ENCODE measurements at places on chromosomes 3 and 15.

- no peak for DNase-seq
Measured at GRCh38 chr3:62940771-62941563, 65.8 kb upstream of the CADPS start.

DNA sequence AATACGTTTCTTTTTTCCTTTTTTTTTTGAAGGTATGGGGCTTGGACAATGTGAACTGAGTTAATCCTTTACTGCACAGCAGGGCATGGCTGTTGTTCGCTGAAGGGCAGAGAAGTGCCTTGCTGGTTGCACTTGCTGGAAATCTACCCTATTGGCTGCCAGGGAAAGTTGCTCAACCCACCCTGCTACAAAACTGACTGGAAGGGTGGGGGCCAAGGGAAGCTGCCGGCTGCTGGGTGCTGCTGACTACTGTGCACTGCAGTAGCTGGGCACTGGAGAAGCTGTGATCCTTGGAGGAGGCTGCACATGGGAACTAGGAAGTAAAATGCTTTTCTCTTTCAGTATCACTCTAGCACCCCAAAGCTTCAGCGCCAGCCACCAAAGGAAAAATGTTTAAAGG, 70.5 kb downstream of the ETV5 start:
- no peak for DNase-seq

DNA sequence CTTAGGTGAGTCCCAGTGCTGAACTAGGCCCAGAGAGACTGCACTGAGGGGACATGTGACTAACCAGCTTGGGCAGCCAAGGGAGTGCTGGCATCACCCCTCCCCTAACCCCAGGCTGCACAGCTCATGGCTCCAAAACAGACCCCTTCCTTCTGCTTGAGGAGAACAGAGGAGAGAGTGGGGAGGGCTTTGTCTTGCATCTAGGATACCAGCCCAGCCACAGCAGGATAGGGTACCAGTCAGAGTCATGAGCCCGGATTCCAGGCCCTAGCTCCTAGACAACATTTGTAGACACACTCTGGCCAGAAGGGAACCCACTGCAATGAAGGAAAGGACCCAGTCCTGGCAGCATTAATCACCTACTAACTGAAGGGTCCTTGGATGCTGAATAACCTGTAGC, 49.9 kb upstream of the PLSCR4 start:
- no peak for DNase-seq

DNA sequence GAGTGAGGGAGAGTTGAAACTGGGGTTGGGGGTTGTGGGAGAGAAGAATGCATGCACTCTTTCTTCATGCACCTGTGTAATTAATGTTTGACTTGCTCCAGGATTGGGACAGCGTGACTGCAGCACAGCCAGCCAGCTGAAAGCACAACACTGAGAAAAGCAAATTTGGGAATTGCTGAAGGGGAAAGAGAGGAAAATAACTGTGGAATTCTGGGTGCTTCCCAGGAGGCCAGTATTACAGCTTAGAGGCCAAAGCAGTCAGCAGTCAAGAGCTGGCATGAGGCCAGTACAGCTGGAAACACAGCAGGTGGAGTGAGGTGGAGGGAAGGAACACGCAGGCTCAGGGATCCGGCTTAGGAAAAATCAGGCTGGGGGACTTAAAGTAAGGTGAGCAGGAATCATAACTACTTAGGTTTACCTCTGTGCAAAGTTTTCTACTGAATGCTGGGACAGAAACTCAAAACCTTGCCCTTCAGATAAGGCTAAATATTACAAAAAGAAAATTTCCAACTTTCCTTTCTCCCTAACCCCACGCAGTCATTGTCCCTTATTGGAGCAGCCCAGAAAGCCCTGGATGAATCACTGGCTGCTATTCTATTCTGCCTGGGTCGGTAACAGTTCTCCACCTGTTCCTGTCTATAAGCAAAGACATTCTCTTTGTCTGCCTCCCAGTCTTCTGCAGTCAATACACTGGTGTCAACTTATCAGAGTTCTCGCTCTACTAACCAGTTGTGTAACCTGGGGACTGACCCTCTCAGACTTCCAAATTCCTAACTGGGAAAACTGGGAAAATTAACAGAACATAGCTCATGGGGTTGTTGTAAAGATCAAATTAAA, 167.2 kb downstream of the MAGI1 start:
- DNase-seq = no peak

DNA sequence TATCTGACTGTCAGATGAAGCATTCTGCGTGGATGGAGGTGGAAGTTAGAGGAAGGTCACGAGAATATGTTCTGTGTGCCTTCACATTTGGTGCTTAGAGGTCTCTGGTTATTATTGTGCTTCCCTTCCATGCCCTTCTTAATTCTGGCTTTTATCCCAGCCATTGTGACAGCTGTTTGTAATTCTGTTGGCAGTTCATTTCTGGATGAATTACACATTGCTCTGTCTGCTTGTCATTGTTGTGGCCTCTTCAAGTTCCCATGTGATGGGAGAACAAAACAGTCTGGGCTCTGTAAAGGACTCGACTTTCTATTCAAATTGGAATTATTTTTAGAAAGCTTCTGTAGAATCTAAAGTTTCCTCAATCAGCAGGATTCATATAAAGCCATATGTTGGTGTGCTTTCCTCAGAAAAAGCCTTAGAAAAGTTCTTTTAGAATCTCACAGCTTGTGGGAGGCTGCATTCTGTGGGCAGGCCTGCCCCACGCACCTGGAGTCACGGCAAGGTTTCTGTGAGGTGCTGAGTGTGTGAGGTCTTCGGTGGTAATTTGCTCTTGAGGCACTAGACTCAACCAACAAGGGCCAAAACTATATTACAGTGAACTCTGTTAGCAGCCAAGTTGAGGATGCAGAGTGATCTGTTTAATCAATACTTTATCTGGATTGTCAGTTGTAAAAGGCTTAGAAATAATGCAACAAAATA, 397.4 kb upstream of the AZI2 start:
- DNase-seq = no peak

DNA sequence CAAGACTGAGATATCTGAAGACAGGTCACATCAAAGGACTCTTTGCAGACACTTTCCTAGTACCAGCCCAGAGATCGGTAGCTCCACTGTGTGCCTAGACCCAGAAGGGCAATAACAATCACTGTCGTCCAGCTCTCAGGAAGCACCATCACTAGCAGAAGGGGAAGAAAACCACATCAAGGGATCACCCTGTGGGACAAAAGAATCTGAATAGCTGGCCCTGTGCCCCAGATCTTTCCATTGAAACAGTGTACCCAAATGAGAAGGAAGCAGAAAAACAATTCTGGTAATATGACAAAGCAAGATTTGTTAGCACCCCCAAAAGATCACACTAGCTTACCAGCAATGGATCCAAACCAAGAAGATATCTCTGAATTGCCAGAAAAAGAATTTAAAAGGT, 404.4 kb upstream of the NECTIN3 start:
- DNase-seq = no peak

GRCh38 chr15:73598530-73599160, 34.5 kb downstream of the NPTN start:
- no peak for DNase-seq

GRCh38 chr3:125073390-125073905, 17.7 kb upstream of the HEG1 start:
- DNase-seq = no peak

DNA sequence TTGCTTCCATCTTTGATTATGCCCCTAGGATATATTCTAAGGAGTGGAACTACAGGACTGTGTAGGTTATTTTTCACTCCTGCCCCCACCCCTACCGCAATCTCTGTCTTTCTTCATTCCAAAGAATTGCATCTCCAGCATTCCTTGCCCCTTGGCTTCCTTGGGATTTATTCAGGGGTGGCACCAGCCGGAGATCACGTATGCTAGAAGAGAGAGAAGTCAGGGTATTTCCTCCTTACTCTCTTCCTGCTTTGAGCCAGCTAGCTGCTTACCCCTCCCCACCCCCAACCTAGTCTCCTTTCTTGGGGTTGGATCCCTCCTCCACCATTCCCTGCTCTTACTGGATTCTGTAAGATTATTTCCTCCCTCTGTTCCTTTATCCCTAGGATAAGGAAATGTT, 35.0 kb upstream of the DENND4A start:
- DNase-seq = no peak

DNA sequence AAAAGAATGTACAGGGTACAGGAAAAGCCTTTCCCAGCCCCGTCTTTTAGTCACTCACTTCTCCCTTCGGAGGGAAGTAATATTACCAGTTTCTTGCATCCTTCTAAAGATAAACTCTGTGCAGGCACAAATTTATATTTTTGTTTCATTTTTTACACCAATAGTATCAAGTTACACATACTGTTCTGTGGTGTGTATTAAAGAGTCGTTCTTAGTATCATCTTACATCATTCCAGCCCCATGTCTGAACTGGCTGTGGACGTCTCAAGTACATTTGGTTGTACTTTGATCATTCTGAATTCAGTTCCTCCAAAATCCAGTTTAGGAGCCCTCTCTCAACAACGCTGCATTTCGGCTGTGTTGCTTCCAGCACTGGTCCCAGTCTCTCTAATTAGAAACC, 68.7 kb downstream of the LMLN start:
- no peak for DNase-seq

DNA sequence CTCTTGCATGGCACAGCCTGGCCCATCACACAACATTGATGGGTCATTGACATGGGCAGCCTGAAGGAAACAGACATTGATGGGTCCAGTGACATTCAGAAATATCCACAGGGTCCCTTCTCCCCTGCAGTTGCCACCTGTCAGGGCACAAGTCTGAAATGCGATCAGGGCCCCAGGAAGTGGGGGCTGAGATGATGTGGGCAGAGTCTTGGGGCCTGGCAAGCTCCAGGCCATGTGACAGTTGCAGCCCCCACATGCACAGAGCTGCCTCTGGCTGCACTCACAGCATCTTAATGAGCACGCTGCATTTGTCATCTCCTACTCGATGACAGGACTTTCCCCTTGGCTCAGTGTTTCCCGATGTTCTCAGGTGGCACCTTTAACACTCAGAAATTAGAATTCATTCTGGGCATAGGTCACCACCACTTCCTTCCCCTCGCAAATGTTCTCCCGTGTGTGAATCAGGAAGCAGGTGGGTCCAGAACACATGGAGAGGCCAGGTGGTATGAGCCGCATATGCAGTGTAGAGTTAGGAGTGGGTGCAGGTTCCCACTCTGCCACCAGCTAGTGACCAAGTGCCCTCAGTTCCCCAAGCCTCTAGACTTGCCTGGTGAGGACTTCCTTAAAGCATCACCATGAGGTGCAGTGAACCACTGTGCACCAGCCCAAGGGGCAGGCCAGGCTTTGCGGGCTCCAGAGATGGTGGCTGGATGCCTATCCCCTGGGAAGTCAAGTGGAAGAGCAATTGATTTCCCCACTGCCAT, 1.6 kb upstream of the TXNRD3 start:
- no peak for DNase-seq

GRCh38 chr15:70588613-70589012, 174.7 kb downstream of the UACA start:
- DNase-seq = no peak

- no peak for DNase-seq
Measured at GRCh38 chr3:49609314-49609713, 55.0 kb downstream of the BSN start.

DNA sequence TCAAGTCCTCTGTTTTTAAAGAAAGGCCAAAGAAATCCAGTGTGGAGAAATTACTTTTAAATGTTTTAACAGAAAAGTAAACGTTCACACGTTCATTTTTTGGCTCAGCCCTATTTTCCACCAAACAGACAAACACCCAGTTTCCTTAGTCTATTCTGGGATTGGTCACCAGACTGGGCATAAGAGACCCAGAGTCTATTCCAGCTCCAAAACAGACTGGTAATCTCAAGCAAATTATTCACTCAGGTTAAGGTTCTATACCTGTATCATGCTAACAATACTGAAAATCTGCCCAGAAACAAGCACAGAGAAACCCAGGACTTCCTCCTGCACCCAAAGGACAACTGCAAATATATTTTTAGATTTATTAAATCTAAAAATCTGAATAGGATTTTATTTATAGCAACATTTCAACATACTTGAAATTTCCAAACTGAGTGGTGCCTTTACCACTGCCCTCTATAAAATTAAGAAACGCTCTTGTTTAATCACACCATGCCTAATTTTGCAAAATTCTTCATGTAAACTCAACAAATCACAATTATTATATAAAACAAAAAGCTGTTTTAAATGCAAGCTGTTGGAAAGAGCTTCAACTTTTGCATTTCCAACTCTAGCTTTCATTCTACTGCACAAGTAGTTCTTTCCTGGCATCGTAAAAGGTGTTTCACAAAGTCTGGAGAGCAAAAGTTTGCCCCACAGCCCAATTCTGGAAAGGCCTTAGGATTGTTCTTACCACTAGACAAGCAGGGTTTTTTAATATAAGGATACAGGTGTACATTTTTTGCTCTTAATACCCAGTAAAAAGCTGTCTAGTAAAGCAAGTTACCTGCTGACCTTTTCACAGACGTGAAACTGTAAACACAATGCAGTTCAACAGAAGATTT, 18.7 kb downstream of the ZNF148 start:
- no peak for DNase-seq

DNA sequence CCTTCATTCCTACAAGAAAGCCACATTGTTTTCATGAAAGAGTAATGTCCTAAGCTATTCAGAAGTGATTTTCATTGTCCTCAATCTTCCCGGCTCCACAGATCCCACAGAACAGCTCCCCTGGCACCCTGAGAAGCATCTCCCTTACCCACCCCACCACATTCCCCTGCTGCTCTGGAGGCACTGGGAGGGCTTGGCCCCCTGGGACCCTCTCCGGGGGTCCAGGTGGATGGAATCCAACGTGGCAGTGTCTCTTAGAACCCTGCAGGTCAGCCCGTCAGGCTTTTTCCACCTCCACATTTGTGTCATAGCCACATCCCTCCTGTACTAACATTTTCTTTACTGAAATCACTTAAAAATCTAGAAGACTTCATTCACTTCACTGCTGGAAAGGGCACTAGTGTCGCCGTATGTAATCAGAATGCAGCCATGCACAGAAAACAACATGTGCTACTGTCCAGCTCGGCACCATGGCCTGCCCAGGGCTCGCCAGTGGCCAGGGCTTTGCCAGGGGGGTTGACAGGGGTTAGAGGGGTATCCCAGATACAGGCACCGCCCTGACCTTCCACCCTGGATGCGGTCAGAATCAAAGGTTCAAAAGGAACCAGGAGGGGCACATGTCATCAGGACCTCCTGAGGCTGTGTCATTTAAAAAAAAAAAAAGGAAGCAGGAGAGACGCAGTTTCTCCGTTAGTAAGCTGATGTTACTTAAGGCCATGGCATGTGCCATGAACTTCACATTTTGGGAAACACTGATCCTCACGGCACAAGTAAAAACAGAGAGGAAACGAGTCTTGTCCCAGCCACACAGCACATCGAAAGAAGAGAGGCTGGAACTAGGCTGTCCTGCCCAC, 106.3 kb downstream of the LSM3 start:
- DNase-seq = no peak

DNA sequence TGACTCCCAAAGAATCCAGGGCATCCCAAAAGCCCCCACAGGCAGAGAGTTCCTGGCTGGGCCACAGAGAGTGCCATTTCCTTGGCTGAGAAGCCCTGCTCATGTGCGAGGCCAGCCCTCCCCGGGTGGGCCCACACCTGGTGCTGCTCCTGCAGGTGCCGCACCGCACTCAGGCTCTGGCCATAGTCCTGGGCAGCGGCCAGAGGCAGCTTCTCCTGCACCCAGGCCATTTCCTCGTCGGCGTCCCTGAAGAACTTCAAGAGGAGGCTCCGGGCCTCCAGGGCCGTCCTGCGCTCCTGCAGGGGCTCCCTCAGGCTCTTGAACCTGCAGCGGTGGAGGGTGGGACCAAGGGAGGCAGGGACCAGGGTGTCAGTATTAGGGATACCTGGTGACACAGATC, 18.1 kb downstream of the PLA2G4B start:
- DNase-seq = no peak

GRCh38 chr3:194405766-194406165, 6.7 kb upstream of the GP5 start:
- DNase-seq = no peak

GRCh38 chr15:58478579-58478978, 46.8 kb downstream of the LIPC start:
- no peak for DNase-seq

All from SW 1271 (cell line).